ENCODE measurements at places on chromosomes 12 and 14.
A peak's percentile ranks its signal among the peaks of the same experiment; 100 is the strongest.

GRCh38 chr12:54127538-54128259, 61.1 kb downstream of the SMUG1 start:
- no peak for DNase-seq

DNA sequence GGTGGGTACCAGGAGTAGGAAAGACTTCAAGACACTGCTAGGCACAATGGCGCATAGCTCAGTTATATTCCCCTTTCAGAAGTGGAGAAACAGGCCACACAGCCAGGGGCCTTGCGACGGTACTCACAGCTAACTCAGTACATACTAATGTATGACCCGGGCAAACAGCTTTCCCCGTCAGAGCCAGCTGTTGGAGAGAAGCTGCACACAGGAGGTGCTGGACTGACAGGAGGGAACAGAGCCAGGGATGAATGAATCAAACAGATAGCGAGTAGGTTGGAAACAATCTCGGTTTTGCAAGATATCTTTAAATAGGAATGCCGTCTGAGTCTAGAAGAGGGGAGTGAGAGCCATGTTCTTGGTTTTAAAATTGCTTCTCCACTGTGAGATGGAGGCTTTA, 45.5 kb downstream of the PRIMA1 start:
- no peak for DNase-seq

DNA sequence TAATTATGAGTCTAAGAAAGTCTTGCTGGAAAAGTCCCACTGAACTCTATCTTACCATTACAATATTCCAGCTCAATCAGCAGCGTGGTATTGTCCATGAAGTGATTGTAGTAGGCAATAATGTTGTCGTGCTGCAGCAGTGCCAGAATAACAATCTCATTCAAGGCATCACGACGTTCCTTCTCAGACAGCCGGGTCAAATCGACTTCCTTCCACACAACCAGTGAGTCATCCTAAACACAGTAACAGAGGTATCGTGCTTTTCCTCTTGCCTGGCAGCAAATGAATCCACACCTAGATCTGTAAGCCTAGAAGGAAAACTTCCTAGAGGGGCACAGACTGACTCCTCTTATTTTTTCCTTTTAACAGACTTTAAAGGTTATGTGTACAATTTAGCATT, 2.9 kb downstream of the NEK9 start:
- peak; percentile 30 for DNase-seq

GRCh38 chr12:7608184-7608911, 57.4 kb downstream of the APOBEC1 start:
- no peak for DNase-seq

DNA sequence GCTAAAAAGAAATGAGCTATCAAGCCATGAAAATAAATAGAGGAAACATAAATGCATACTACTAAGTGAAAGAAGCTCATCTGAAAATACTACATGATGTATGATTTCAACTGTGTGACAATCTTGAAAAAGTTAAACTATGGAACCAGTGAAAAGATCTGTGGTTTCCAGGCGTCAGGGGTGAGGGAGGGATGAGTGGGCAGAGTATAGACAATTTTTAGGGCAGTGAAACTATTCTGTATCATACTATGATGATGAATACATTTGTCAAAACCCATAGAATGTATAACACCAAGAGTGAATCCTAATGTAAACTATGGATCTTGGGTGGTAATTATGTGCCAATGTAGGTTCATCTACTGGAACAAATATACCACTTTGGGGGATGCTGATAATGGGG, 21.3 kb downstream of the SPX start:
- peak; percentile 6 for DNase-seq

GRCh38 chr14:82724316-82724715, 1190.7 kb upstream of the SEL1L start:
- peak; percentile 65 for DNase-seq

DNA sequence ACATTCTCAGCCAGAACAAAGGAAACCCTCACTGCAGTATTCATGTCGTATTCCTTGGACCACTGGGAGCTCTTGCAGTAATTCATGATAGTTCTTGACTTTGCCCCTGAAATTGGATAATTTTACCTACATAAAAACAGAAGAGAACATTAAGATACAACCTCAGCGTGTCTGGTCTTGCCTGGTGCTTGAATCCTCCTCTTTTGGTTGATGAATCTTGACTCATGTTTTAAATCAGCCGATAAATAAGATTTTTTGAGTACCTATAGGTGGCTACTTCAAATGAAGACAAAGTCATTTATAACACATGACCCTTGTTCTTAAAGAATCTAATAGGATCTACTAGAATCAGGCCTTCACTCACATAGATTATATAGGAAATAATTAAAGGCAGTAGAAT, 221.0 kb downstream of the PTPRO start:
- no peak for DNase-seq

- no peak for DNase-seq
These were observed 26.4 kb upstream of the DBX2 start for GRCh38 chr12:45077251-45077650.

DNA sequence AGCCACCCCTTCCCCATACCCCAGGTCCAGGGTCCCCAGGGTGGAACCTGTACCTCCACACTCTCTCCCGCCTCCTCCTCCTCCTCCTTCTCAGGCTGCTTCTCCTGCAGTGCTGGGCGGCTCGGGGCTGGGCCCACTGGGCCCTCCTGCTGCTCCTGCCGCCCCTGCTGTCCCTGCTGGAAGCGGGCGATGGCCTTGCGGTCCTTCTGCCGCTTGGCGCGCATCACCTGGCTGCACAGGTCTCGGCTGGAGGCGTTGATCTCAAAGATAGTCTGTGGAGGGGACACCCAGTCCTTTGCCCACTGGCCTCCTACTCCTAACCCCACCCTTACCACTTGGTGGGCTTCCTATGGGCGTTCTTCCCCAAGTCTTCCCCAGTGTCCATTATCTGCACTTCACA, 14.5 kb downstream of the CFAP73 start:
- DNase-seq, result no peak

DNA sequence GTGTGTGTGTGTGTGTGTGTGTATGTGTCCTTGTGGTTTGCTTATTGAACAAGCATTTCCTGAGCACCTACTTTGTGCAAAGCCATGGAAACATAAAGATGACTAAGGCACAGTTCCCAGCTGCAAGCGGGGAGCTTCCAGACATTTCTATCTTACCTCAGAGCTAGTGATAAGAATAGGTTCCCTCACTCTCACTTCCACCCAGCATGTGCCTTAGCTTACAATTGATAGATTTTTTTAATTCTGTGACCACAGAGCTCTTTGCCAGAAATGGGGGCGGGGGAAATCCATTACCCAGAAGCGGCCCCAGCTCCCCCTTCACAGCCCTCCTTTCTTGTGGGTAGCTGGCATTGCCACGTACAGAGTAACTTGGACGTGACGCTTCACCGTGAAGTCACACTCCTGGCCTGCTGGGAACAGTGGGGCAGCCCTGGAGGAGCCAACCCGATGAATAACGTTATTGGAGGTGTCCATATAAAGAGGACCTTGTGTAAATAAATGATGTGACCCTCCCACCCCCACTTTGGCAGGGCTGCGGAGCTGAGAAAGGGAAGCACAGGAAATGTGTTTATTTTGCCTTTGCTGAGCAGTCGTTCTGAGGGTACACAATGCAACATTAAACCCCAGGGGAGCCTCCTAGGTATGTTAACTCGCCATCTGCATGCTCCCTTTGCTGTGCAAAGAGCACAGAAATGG, 238.9 kb downstream of the CHST11 start:
- peak; percentile 88 for DNase-seq

- peak; percentile 33 for DNase-seq
These were observed 20.3 kb upstream of the TMX1 start for GRCh38 chr14:51219473-51220448.

DNA sequence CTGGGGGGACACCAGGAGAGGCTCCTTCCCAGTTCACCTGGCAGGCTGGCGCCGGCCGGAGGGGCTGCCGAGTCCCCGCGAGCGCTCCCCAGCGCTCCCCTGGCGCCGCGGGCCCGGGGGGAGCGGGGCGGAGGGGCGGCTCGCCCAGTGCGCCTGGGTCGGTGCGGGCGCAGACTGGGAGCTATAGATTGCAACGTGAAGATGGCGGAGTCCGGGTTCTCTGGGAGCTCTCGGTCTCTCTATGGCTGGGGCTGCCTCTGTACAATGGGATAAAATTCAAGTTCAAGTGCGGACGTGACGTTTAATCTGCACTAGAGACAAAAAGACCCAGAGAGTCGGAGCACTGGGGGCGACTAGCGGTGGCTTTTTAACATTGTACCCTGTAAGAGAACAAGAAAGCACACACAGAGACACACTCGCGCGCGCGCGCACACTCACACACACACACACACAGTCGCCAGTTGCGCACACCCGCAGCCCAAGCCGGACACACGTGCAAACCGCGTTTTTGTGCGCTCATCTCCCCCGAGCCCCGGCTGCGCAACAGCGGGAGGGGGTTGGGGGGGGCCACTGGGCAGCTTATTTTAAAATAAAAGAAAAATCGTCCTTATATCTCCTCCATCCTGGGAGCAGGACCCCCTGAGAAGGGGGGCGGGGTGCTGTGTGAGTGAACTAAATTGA, at the start of gene BCL11B:
TSS of gene BCL11B (minus strand) at position 247 of the 681 bp plus-strand sequence. CDS start 979 bp downstream, outside the sequence.
- peak; percentile 97 for DNase-seq

- DNase-seq, result no peak
These were observed 195.5 kb upstream of the TMPO start for GRCh38 chr12:98319716-98320425.

DNA sequence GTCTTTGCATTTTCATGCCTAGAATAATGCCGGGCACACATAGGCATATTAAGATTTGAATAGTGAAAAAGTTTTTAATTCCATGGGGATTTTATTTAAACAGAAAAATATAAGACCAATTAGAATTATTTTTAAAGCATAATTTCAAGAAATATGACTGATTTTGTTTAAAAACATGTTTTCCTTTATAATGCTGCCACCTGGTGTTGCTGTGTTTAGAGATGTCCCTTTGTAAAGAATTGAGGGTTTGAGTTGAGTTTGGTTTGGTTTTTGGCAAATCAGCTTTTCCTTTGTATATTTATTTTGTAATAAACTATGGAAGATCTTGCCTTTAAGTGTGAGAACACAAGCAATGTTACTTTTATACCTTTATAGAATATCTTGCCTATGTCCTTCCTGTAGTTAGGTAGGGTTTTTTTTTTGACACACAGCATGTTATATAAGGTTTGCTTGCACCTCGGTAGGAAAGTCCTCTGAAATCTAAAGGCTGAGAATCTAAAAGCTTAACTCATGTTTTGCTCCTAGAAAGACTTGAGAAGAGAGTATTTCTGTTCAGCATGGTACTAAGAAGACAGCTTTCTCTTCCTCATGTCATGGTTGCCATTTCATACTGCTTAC, 31.4 kb upstream of the SNAPC1 start:
- DNase-seq, result no peak

GRCh38 chr12:52682938-52683574, 2.8 kb upstream of the KRT1 start:
- DNase-seq, result no peak

GRCh38 chr12:121930862-121931261, 12.5 kb downstream of the CFAP251 start:
- DNase-seq, result no peak

DNA sequence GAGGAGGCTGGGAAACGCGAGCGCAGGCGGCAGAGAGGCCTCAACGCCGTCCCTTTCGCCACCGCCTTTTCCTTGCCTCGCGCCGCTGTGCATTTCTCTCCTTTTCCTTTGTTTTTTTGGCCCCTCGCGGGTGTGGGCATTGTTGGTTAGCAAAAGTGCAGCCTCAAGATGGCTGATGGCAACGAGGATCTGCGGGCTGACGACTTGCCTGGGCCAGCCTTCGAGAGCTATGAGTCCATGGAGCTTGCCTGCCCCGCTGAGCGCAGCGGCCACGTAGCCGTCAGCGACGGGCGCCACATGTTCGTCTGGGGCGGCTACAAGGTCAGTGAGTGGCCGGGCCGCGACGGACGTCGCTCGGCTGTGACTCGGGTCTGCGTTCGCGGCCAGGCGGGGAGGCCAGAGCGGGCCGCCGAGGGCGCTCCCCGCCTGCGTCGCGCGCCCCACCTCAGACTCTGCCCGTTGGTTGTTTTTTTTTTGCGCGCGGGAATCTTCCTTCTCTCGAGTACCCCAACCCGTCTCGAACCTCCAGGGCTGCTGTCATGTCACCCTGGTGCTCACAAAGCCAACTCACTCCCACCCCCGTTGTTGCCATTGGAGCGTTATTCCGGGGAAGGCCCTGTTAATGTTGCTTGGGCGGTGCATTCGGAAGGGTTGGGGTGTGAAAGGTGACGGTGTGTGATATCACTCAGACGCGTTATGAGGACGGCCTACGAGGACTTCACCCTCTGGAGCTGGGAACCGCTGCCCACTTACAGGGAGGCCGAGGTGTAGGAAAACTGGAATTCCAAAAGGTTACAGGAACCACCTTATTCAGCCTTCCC, 558 bp downstream of the KLHDC2 start:
- peak; percentile 67 for DNase-seq

- DNase-seq, result no peak
These were observed 185.3 kb downstream of the KIF26A start for GRCh38 chr14:104323551-104324175.

GRCh38 chr14:92863286-92864080, 59.5 kb upstream of the CHGA start:
- DNase-seq, result no peak

DNA sequence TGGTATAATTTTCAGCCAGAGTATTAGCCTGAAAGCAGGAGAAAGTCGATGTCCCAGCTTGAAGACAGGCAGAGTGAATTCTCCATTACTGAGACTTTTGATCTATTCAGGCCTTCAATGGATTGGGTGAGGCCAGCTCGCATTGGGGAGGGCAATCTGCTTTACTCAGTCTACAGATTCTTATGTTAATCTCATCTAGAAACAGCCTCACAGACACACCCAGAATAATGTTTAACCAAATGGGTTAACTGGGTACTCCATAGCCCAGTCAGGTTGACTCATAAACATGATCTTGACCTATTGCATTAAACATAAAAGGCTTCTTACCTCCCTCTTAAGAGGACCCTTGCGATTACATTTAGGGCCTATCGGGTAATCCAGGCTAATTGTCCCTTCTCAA, 118.0 kb downstream of the KTN1 start:
- DNase-seq, result no peak

- no peak for DNase-seq
These were observed 915.2 kb downstream of the RPS29 start for GRCh38 chr14:48670939-48671338.

GRCh38 chr12:110555577-110556406, 27.3 kb downstream of the PPTC7 start:
- peak; percentile 69 for DNase-seq

DNA sequence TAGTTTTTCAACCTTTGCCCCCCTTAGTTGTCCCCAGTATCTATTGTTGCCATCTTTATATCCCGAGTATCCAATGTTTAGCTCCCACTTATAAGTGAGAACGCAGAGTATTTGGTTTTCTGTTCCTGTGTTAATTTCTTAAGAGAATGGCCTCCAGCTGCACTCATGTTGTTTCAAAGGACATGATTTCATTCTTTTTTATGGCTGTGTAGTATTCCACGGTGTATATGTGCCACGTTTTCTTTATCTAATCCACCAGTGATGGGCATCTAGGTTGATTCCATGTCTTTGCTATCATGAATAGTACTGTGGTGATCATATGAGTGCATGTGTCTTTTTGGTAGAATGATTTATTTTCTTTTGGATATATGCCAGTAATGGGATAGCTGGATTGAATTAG, 72.0 kb downstream of the GCH1 start:
- no peak for DNase-seq

DNA sequence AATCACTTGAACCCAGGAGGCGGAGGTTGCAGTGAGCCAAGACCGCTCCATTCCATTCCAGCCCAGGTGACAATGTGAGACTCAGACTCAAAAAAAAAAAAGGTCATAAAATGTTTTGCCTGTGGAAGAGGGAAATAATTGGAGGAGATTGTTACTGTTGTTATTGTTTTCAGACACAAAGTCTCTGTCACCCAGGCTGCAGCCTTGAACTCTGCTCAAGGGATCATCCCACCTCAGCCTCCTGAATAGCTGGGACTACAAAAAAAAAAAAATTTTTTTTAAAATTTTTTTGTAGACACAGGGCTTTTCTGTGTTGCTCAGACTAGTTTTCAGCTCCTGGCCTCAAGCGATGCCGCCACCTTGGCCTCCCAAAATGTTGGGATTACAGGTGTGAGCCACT, 33.9 kb downstream of the ARID2 start:
- no peak for DNase-seq
